ENCODE measurements at places on chromosomes 6 and 20.

- no peak for DNase-seq
Observed at GRCh38 chr6:168216751-168217191, 102.8 kb downstream of the DACT2 start.

- no peak for DNase-seq
Observed at GRCh38 chr6:157887892-157888291, 64.8 kb downstream of the SNX9 start.

DNA sequence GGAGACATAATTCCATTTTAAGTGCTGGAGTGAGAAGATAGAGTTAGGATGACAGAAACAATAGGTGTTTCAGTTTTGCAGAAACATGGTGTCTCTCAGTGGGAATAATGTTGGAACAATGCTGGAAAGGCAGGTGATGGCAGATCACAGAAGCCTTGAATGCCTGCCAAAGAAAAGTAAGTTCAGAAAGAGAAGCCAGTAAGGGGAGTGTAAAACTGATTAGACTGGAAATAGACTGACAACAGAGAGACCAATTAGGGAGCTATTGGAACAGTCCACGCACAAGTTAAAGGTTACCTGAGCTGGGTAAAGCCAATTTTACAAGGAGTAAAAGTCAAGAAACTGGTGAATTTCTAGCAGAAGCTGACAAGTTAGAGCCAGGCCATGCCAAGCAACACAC, 142.9 kb downstream of the TFAP2A start:
- DNase-seq, result no peak

DNA sequence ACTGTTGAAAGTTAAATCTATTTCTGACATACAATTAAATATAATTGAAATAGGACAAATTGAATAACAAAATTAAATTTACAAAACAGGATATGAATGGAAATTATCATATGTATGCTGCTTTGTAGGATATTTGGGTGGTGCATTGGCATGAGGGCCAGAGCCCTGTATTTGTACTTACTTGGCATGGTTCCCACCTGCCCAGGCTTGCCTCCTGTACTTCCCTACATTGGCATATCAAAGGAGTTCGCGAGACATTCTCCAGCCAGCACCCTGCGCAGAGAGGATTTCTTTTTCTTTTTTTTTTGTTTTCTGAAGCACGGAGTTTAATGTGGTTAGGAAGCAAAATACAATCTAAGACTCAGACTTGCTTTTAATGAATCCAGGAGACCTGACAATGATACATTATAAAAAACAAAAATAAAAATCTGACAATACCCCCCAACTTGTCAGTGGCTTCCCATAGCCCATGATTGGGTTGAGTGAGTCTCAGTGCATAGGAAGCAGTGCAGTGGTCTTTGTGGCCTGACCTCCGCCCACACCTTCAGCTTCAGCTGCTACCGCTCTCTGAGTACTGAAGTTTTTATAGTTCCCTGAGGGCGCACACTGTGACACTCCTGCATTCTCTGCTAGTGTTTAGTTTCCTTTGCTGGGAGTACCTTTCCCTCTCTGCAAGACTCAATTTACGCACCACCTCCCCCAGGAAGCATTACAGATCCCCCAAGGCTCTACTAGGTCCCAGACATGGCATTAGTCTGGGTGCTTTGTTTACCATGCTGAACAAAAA, 440.8 kb downstream of the UTRN start:
- DNase-seq, result no peak

DNA sequence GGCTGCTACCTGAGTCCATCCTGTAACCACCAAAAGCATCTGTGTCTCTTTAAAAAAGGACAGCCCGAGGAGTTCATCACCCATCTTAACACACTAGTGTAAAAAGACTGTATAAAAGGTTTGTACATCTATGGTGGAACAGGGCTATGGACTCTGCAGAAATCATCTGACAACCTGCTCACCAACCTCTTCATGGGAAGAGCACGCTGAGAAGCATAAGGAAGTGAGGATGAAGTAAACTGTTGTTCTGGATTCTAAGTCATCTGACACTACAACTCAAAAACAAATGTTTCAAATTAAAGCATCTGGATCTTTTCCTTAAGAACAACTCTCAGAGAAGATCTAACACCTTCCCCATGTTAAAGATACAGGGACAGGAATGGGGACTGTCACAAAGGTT, 5.4 kb downstream of the IFNGR1 start:
- no peak for DNase-seq

DNA sequence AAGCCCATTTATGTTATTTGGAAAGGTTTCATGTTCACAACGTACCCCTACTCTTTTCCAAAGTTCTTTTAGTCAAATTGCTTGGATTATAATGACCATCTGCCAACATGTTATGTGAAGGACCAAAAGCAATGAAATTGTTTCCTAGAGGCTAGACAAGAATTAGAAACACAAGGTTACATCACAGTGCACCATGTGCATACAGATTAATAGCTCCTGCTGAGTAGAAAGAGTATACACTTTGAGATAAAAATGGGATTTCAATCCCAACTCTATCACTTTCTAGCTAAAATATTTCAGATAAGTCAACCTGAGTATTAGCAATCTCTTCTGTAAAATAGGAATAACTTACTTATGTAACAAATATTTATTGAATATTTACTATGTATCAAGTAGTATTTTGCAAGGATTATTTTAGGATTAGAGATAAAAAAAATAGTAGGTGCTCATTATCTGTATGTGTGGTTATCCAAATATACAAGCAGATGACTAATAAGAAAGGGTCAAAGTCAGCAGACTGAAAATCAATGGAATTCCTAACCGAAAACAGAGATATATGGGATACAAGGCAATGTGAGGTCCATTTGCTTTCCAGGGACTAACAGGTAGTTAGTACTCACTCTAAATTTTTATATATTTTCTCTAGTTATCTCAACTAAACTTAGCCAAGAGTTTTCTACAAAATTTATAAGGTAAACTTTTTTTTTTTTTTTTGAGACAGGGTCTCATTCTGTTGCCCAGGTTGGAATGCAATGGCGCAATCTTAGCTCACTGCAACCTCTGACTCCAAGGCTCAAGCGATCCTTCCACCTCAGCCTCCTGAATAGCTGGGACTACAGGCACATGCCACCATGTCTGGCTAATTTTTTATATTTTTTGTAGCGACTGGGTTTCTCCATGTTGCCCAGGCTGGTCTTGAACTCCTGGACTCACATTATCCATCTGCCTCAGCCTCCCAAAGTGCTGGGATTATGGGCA, 127.7 kb downstream of the PDSS2 start:
- no peak for DNase-seq

DNA sequence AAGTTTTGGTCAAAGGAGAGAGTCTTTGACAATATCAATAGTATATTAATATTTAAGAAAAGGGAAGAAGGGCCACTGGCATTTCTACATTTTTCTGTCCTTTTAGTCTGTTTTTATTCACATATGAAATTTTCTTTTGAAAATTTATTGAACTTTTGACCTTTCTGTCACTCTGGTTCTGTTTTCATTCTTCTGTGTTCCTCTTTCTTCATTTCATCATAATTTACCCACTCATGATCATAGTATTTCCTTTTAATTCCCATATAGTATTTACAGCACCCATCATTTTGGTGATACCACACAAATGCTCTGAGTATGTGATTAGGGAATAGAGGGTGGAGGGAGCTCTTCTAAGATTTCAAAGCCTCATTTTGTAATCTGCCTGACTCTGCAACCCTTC, 142.8 kb downstream of the GJA1 start:
- no peak for DNase-seq

GRCh38 chr6:20870493-20870892, 336.2 kb downstream of the CDKAL1 start:
- no peak for DNase-seq

DNA sequence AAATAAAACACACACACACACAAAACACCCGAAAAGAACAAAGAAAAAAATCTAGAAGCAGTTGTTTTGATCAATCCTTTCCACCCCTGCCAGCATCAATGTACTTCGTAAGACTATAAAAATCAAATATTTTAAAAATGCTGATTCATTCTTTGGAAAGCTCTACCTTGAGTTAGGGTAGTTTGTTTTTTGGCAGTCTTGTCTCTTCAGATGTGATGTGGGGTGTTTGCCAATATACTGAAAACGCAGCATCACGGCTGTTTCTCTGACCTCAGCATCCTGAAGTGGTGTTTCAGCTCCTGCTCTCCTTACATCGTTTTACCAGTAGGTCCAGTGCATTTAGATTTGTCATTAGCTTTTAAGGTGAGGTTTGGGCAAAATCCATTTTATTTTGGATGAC, 526.0 kb downstream of the UTRN start:
- no peak for DNase-seq

Measured in AG09309 (cell line).